Germinal center (tissue), 1 donor: ENCODE measurements at places on chromosomes 7 and 10.

DNA sequence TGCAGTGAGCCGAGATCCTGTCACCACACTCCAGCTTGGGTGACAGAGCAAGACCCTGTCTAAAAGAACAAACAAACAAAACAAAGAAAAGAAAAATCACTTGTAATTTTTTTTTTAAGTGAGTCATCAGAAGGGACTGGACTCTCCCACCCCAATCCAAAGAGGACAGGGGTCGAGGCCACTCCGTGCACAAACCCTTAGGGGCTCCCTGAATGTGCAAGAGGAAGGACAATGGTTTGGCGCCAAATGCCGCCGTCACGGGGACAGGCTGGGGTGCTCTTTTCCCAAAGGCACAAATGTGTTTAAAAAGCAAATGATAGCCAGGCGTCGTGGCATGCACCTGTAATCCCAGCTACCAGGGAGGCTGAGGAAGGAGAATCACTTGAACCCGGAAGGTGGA, 23.8 kb downstream of the RCC1L start:
- no peak for DNase-seq

DNA sequence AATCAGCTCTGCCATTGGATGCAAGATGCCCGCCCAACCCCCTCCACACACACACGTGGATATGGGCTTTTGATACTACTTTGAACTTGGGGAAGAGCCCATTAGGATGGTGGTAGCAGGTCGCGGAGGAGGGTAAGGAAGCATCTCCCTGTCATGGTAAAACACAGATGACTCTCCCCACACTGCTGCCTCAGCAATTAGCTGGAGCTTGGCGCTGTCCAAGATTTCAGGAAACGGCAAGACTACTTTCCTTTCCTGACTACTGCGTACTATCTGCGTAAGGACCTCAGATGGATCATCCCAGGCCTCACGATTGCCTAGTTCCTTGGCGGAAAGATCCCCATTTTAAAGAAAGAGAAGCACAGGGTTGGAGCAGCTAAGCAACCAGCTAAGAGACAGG, 134.3 kb downstream of the C10orf90 start:
- DNase-seq = no peak

- no peak for DNase-seq
Measured at GRCh38 chr10:47402641-47403301, 18.7 kb upstream of the ZNF488 start.

GRCh38 chr10:57336865-57337264, 930.8 kb downstream of the IPMK start:
- DNase-seq = no peak

DNA sequence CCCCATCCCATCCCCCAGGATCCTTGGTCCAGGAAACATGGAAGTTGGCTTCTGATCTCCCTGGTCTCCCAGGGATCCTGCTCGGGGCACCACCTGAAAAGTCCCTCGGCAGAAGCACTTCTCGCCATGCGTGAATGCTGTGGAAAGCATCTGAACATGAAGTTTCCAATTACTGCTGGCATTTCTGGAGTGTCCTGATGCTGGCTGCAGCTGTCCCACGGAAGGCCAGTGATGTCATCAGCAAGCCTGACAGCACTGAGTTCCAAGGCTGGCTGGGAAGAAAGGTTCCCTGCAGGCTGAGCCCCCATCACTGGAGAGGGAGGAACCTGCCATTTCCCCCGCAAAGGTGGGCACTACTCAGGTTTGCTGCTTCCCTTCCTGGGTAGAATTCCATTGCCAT, 71.4 kb downstream of the KCNMA1 start:
- no peak for DNase-seq

- DNase-seq = no peak
Measured at GRCh38 chr10:112790030-112790429, 160.0 kb upstream of the TCF7L2 start.

DNA sequence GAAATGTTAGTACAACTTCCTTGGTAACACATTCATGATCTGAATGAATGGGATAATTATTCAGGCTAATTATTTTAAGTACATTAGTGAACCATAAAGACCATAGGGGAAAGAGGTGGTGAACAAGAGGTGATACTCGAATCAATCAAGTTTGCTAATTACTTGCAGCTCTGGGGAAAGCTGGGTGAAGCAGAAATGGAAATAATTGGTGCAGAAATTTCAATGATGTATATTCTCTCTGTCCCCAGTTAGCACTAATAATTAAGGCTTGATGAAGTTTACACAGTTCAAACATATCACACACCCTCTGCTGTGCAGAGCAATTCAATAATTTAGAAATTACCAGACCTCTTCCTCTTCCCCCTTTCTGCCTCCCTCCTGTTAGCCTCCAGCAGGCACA, 49.4 kb upstream of the OPALIN start:
- no peak for DNase-seq

DNA sequence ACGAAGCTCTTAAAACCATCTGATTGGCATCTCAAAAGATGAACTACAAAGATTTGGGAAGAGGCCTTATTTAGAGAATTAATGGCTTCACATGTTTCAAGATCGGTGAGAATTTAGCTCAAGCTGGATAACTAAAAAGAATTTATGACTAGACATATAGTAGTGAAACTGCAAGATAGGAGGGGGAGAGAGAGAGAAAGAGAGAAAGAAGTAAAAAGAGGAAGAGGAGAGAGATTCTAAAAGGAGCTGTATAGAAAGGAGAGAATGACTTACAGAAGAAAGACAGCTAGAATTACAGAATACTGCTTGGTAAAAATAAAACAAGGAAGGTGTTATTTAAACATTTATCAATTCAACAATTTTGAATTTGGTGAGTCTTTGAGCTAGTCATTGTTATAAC, 592.3 kb downstream of the SH2D4B start:
- DNase-seq = no peak

- no peak for DNase-seq
Measured at GRCh38 chr10:33520223-33520622, 185.8 kb upstream of the NRP1 start.

DNA sequence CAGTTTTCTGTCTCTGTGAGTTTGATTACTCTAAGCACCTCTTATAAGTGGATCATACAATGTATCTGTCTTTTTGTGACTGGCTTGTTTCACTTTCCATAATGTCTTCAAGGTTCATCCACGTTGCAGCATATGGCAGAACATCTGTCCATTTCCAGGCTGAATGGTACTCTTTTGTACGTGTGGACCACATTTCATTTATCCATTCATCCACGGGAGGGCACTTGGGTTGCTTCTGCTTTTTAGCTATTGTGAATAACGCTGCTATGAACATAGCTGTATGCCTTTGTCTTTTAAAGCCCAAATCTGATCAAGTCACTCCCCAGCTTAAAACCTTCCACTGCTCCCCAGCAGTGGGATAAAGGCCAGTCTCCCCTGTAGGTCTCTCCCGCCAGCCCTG, 31.5 kb downstream of the EGFR start:
- no peak for DNase-seq

DNA sequence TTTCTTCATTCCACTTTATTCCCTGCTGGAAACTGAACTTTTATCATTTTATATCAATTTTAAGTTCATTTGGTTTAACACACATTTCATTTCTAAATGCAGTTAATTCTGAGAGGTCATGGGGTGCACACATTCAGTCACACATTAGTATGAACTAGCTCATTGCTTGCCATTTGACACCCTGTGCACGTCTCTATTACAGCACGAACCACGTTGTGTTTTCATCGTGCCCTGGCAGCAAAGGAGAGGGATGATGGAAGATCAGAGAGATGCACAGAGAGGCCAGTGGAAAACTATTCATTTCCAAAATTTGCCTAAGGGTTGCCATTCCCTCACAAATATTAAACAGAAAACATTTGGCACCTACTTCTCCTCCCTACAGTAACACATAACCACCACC, 45.4 kb downstream of the CTNNA3 start:
- DNase-seq = no peak

- DNase-seq = no peak
Measured at GRCh38 chr10:75472685-75473084, 41.3 kb downstream of the LRMDA start.

GRCh38 chr10:110870823-110871297, 868 bp upstream of the PDCD4 start:
- DNase-seq = no peak

- DNase-seq = no peak
Measured at GRCh38 chr7:46568420-46569132, 647.5 kb upstream of the IGFBP3 start.

DNA sequence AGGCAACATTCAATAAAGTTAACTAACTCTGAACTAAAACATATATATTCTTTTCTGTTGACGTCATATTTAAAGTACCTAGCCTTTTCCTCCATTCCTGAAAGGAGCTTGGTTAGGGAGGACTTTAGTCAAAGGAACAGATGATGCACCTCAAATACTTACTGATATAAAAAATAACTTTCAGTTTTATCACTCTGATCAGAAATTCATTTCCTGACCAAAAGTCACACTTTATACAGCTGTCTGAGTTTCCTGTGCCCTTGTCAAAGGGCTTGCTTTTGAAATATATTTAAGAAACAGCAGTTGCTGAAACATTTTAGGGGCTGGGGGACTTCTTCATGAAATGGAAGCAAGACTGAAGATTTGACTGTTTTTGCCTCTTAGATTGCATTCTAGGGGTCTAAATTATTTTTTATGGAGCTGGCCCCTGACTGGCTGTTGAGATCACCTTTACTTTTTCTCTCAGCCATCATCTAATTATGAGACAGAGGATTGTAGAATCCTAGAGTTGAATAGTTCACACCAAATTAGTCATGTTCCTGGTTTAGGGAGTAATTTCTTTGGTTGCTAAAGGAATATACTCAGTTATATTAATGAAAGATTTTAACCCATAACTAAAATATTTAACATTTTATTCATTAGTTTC, 46.6 kb downstream of the GLCCI1 start:
- no peak for DNase-seq

DNA sequence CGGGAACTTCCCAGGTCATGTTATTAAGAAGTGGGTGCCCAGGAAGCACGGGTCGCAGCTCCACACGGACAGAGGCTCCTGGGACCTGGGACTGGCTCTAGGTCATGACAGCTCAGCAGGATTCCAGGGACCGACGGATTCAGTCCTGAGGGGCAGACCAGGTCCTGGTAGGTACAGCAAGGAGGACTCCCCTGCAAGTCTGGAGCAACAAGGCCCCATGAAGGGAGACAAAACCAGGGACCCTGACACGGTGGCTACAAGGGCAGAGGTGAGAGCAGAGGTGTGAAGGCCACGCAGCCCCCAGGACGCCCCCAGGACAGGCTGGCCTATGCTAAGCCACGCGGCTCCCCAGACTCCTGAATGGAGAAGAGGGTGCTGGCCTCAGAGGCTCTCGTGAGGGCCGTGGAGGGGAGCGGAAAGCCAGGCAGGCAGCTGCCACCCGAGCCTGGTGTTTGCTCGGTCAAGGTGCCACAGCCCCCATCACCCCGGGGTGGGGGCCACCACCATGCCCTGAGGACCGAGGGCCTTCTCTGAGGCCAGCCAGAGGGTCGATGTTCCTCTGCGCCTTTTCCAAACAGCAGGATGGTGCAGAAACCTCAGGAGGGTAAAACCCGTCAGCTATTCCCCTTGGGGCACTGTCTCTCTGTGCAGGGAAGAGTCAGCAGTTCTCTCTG, 348.9 kb downstream of the PTPRN2 start:
- DNase-seq = no peak

DNA sequence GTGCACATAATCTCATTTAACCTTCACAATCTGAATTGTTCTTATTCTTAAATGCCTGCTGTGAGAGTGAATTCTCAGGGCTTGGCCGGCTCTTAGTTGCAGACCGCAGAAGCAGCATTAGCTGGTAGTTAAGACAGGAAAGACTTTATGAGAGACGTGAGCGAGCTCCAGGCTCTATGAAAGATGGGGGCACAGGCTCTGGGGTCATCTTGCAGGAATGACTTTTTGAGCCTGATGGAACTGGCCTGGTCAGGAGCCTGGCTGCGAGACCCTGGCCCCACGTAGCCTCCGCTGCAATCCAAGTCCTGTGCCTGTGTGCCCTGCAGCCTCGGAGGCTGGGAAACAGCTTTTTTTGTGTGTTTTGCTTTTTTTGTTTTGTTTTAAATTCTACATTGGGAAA, 958.8 kb upstream of the ZNF722 start:
- DNase-seq = no peak

DNA sequence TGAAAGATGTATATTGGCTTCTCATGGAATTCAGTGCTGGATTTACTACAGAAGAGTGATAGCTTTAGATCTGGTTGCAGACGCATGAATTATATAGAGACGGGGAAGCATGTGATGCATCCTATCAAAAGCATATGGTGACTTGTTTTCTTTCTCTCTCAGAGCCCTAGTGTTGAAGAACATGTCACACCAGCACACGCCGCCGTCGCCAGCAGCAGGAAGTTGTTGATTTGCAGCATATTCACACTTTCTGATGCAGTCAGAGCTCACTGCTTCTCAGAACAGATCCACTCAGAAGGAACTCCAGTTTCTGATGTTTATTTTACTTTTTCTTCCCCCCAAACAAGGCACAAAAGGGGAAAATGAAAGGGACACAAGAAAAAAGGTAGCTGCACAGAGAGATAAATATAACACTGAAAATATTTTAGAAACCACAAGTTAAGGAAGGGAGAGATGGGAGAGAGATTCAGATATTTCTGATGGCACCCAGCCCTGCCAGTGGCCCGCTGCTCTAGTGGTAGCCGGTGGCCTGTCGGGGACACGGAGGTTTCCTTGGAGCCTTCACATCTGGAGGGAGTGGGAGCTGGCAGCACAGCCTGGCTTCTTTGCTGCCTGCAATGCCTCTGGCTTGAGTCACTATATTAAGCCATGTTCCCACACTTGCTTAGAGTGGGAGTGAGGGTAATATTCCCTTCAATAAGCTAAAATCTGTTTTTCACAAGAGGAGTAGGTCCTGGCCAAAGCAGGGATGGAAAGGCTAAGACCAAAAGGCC, 123.2 kb downstream of the NRP1 start:
- no peak for DNase-seq

DNA sequence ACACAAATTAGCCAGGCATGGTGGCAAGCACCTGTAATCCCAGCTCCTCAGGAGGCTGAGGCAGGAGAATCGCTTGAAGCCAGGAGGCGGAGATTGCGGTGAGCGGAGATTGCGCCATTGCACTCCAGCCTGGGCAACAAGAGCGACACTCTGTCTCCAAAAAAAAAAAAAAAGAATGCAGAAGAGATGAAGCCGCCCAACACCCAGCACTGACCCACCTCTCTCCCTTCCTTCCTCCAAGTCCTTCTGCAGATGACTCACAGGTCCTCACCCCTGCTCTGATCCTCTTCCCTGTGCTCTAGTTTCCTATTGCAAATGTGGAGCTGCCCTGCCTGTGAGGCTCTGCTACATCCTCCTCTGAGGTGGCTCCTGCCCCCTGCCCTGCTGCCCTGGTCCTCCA, 22.0 kb upstream of the OPALIN start:
- no peak for DNase-seq

- no peak for DNase-seq
Measured at GRCh38 chr7:24143547-24143946, 140.4 kb upstream of the NPY start.

- DNase-seq = no peak
Measured at GRCh38 chr10:44990302-44990655, 10.4 kb upstream of the ZNF22 start.

- no peak for DNase-seq
Measured at GRCh38 chr7:91633013-91633441, 247.5 kb downstream of the MTERF1 start.

GRCh38 chr7:2637505-2638223, 5.9 kb downstream of the TTYH3 start:
- DNase-seq = peak; percentile 65
